ENCODE measurements at places on chromosomes 5 and 9.

DNA sequence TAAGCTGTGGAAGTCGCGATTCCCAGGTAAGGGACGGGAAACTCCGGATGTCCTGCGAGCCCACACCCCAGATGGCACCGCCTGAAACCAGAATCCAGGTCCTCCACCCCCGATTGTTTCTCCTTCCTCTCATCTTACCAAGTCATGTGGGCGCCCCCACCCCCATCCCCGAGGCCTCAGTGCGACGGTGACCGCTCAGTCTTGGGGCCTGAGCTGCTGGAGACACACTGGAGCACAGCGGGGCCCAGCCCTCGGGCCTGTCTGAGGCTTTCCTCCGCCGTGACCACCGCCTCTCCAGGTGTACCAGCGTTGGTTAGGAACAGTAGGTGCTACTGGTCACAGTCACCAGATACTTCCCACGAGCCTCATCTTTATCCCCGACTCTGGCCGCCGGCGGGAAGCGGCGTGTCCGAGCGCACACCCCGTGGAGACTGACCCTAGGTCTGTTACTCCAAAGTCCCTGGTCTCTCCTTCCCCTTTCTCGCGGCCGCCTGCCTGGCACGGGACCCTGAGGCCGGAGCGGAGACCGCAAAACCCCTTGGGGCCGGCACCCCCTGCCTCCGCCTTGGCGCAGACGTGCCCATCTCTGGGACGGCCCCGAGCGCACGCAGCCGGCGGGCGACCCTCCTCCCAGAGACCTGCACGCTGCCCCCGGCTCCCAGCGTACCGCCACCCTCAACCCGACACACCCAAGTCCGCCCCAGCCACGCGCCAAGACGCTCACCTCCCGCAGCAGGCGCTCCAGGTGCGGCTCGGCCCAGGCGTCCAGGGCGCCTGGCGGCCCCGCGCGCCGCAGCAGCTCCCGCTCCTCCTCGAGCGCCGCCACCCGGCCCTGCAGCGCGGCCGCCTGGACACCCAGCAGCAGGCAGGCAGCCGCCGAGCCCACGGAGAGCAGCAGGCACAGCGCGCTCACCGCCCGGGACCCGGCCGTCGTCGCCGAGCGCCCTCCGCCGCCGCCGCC is 733 bp downstream of the COL23A1 start:
- peak; percentile 62 for DNase-seq

DNA sequence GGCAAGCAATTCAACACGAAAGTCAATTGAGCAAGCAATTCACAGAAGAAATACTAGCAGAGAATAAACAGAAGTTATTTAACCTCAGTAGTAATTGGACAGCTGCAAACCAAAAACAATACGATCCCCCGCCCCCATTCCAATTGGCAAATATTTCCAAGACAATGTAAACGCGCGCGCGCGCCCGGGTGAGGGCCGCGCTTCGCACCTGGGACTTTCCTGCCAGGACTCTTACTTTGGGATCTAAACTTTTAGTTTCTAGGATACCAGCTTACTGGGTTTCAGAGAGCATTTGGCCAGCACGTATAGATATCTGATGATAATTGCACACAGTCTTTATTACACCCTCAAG is 8.6 kb downstream of the RUFY1 start:
- peak; percentile 91 for DNase-seq

DNA sequence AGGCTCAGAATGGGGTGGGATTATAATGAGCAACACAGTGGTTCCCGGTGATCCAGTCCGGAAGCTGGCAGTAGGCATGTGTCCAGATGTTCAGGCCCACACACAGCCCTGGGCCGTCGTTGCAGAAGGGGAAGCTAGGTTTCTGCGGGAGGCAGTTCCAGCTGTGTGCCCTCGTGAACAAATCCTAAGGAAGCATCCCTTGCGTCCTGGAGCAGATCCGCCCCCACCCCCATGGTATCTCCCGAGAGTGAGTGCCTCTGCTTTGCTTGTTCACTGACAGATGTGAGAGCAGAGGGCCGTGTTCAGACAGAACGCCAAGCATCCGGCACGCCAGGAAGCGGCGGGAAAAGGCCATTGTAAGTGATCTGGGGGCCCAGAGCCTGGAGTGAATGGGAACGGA is 104.8 kb downstream of the PDE6A start:
- no peak for DNase-seq

- DNase-seq, result no peak
These were observed 27.6 kb upstream of the ADRB2 start for GRCh38 chr5:148798786-148799185.

- no peak for DNase-seq
These were observed 8.3 kb downstream of the ATOX1 start for GRCh38 chr5:151750121-151750520.
